Left renal pelvis (tissue), 4 donors: ENCODE measurements at places on chromosomes 6 and 20.

- DNase-seq, result no peak
Observed at GRCh38 chr6:151147118-151147832, 92.5 kb upstream of the AKAP12 start.

GRCh38 chr6:31836474-31837368 is 9.2 kb downstream of the HSPA1B start:
- DNase-seq, result no peak

DNA sequence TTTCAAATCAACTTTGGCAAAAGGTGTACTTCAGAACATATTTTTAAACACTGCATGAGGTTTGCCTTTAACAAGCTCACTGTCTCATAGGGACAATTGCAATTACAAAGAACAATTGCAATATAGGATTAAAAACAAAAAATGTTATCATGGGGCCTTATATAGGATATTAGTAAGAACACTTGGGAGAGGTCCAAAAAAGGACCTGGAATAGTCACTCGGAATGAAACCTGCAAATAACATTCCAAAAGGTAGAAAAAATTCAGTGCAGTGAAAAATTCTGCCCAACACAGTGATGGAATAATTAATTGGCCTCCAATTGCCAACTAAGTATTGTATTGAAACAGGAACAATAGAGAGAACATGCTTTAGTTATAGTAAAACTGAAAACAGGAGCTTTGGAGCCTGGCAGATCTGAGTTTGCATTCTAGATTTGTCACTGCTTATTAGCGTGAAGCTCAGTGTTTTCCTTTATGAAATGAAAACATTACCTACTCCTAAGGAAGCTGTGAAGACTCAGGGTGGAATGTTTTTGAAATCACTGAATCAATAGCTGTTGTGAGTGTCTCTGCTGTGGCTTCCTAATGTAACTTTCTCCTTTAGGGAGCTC is 172.6 kb upstream of the BMP5 start:
- no peak for DNase-seq

GRCh38 chr20:38117635-38118034 is 47.4 kb downstream of the TGM2 start:
- no peak for DNase-seq

DNA sequence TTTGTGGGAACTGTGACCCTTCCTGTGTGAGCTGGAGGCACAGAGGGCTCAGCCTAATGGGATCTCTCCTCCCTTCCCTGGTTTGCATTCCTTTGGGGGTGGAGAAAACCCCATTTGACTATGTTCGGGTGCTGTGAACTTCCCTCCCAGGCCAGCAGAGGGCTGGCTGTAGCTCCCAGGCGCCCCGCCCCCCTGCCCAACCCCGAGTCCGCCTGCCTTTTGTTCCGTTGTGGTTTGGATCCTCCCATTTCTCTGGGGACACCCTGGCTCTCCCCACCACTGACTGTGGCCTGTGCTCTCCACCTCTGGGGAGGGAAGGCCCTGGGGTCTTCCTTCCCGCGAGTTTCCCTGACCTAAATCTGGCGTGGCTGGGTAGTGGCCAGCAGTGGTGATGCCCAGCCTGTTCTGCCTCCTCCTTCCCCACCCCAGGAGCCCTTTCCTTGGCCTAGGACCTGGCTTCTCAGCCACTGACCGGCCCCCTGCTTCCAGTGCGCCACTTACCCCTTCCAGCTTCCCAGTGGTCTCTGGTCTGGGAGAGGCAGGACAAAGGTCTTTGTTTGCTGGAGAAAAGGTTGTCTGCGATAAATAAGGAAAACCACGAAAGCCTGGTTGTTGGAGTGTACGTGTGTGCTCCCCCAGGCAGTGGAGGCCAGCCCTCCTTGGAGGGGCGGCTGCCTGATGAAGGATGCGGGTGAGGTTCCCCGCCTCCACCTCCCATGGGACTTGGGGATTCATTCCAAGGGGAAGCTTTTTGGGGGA is 4.9 kb downstream of the VEGFA start:
- DNase-seq, result no peak
